Vagina (tissue), 2 donors: ENCODE measurements at places on chromosomes 11 and 22. TPM values are rescaled to one million over a fixed set of nuclear protein-coding genes. Genes with fewer than 3 reads are reported as not detected.

DNA sequence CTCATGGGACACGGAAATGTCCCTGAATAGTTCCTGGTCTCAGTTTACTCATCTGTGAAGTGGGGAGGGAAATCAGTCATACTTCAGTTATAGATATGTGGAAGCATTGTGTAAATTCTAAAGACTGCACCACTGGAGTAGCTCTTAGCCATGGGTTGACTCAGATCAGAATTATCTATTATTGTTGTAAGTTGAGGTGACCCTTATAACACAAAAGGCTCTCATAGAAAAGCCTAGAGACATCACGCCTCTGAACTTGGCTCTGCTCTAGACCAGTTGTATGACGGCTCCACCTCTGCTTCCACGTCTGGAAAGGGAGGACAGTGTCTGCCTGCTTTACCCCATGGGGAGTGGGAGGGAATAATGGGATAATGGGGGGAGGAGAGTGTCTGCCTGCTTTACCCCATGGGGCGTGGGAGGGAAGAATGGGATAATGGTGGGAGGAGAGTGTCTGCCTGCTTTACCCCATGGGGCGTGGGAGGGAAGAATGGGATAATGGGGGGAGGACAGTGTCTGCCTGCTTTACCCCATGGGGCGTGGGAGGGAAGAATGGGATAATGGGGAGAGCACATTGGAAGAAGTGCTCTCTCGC lies 98.2 kb downstream of the AMOTL1 start:
- no peak overlapping the region for H3K4me3 ChIP-seq
- peaks cover 69% of the 10 kb centered on the region for H3K36me3 ChIP-seq
- no peak overlapping the region for H3K27ac ChIP-seq

DNA sequence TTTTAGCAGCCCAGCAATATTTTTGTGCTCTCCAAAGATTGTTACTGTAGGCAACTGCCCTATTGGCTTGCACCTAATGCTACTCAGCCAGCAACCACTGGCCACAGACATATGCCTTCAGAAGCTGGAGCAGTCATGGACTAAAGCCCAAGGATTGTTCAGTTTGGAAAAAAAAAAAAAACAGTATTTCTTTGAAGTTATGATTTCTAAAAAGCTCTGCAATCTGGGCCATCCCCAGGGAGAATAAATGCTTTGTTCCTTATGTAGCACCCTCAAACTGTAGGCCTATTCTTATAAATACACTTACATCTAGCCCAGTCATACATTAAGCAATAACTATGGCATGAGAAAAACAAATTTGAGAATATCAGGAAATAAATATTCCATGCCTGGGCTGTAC lies 2190.5 kb upstream of the RAG2 start:
- no peaks in the 10 kb centered on the region for H3K36me3 ChIP-seq
- no peaks in the 10 kb centered on the region for H3K4me1 ChIP-seq
- no peak overlapping the region for H3K27ac ChIP-seq
- H3K4me3 ChIP-seq = no peak overlapping the region
- no peaks in the 10 kb centered on the region for H3K27me3 ChIP-seq
- no peak for DNase-seq

- H3K27me3 ChIP-seq = no peaks in the 10 kb centered on the region
- peaks cover 25% of the 10 kb centered on the region for H3K4me1 ChIP-seq
- no peaks in the 10 kb centered on the region for H3K36me3 ChIP-seq
- DNase-seq = no peak
These were observed 17.5 kb downstream of the MACROD1 start for GRCh38 chr11:64148226-64148916.

DNA sequence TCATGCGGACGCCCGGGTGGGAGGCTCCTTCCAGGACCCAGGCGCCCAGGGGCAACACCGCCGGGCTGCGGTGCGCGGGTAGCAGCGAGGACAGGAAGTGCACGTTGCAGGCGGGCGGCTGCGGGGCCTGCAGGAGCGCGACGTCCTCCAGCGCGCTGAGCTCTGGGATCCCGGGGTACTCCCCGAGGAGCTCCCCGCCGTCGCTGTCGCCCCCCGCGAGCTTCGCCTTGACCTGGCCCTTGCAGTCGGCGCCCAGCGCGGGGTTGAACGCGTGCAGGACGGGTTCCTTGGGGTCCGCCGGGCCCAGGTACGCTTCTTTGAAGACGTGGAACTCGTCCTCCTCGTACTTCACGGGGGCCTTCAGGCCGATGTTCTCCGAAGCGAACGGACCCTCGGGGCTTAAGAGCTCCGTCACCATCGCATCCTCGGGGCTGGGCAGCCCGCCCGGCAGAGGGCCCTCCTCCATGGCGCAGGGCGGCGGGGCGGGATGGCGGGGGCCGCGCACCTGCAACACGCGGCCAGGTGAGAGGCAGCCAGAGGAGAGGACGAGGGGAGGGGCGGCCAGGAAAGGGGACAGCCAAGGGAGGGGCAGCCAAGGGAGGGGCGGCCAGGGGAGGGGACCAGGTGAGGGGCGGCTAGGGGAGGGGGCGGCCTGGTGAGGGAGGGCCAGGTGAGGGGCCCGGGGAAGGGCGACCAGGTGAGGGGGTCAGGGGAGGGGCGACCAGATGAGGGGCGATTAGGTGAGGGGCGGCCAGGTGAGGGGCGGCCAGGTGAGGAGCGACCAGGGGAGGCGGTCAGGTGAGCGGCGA lies 921 bp downstream of the TESMIN start:
- no peak for DNase-seq
- H3K4me3 ChIP-seq = peak overlapping the region; percentile 42
- H3K27me3 ChIP-seq = no peaks in the 10 kb centered on the region
- no peaks in the 10 kb centered on the region for H3K36me3 ChIP-seq

DNA sequence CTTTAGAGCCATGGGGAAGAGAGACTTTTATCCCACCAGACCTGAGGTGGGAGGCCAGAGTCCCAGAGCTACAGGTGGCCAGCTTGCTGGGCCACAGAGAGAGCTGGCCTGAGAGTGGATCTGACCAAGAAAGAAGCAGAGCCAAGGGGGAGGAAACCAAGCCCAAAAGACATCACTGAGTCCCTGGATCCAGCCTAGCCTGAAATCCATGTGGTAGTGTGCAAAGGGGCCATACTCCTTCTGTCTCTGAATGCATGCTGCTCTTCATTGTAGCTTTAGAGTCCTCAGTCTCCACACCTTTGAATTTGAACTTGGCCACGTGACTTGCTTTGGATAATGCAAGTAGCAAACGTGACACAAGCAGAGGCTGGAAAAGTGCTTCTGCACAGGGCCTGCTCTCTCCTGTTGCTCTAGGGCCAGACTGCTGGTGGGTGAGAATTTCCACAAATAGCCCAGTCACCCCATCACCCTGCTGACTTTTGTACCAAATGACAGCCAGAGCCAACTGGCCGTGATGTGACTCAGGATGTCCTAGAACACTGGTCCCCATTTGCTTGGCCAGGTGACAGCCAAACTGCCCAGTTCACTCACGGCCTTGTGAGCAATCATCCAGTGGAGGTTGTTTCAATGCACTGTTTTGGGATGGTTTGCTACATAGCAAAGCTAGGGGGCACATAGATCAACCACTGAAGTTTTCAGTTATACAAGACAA lies 93.6 kb downstream of the DHCR7 start:
- no peak overlapping the region for H3K27ac ChIP-seq
- H3K4me1 ChIP-seq = no peaks in the 10 kb centered on the region
- H3K4me3 ChIP-seq = no peak overlapping the region

DNA sequence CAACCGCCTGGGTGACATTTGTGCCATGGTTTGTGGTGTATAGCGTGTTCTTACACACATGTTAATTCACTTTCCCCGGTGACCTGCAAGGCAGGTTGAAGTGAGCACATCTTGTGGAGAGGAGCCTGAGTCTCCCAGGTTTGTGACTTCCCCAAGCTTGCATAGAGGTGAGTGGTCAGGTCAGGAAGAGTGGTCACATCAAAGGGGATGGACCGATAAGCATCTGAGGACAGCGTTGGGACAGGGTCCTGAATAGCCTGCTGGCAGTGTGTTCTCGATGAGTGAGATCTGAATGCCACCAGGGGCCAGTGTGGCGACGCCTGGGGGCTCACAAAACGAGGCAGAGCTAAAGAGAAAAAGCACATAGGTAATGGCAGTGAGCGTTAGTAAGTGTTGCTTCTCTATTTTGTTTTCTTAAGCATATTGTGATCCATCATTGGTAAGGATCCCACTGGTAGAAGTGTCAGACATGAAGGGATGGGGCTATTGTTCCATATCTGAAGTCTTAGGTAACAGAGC lies 154.6 kb downstream of the GRIK4 start:
- H3K27ac ChIP-seq = no peak overlapping the region
- H3K36me3 ChIP-seq = no peaks in the 10 kb centered on the region
- H3K4me1 ChIP-seq = no peaks in the 10 kb centered on the region
- no peak for DNase-seq
- no peak overlapping the region for H3K4me3 ChIP-seq

GRCh38 chr22:30228509-30229359 lies 17.8 kb downstream of the LIF start:
- no peaks in the 10 kb centered on the region for H3K4me1 ChIP-seq
- H3K27ac ChIP-seq = no peak overlapping the region
- H3K27me3 ChIP-seq = no peaks in the 10 kb centered on the region
- no peak for DNase-seq
- H3K4me3 ChIP-seq = no peak overlapping the region

- no peaks in the 10 kb centered on the region for H3K27me3 ChIP-seq
- DNase-seq = no peak
- no peak overlapping the region for H3K27ac ChIP-seq
- H3K36me3 ChIP-seq = no peaks in the 10 kb centered on the region
- H3K4me3 ChIP-seq = no peak overlapping the region
These were observed 761 bp upstream of the NXPE4 start for GRCh38 chr11:114596175-114596919.

- H3K36me3 ChIP-seq = no peaks in the 10 kb centered on the region
- H3K27ac ChIP-seq = no peak overlapping the region
- no peak overlapping the region for H3K4me3 ChIP-seq
These were observed 155.2 kb upstream of the GRK3 start for GRCh38 chr22:25409240-25409639.

DNA sequence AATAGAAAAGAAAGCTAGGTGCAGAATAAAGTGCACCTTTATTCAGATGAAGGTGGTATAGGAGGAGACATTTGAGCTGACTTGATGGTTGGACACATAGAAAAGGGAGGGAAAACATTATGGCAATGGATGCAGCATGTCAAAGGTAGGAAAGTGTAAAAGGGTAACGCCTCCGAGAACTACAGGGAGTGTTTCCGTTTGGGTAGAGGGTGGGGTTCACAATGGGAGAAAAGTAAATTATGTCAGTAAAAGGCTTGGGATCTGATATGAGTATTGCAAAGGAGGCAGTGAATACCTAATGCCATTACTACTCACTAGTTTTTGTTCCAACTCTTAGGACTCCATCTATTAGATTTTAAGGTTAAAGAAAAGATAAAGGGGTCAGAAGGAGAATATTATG lies 59.5 kb downstream of the FAT3 start:
- H3K4me1 ChIP-seq = no peaks in the 10 kb centered on the region
- no peak for DNase-seq
- no peaks in the 10 kb centered on the region for H3K27me3 ChIP-seq
- H3K27ac ChIP-seq = no peak overlapping the region

DNA sequence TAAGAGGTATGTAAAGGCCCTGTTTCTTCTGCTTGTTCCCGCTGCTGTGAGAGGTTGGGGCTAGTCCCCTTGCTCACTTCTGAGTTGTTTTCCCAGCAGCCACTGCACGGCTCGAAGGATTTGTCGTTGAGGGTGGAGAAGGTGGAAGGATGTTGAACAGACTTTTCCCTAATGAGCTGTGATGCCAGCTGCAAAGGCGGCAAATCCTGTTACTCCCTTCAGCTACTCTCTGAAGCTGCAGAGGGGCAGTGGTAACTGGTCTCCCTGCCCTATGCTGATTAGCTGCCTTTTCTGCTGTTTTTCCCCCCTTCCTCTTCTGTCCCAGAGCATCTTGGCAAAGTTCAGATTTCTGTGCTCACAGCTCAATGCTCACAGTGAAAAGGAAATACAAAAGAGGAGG lies 90.4 kb upstream of the SLC25A18 start:
- H3K27ac ChIP-seq = no peak overlapping the region
- no peak overlapping the region for H3K4me3 ChIP-seq
- no peaks in the 10 kb centered on the region for H3K27me3 ChIP-seq

DNA sequence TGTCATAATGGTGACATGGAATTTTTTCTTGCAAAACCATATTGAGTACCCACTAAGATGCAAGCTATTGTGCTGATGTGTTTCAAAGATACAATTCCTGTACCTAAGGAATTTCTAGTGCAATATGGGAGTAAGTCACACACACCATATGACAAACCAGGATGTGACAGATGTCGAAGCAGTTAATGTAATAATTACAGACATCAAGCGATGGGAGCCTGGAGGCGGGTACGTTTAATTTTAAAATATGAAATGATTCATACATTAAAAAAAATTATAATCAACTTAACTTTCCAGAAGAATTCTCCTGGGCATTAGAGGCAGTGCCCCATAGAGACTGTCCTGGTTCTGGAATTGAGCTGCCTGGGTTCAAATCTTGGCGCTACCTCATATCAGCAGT lies 6.0 kb downstream of the SYCE3 start:
- no peaks in the 10 kb centered on the region for H3K27me3 ChIP-seq
- H3K27ac ChIP-seq = no peak overlapping the region
- no peaks in the 10 kb centered on the region for H3K36me3 ChIP-seq
- no peak for DNase-seq
- no peak overlapping the region for H3K4me3 ChIP-seq
- no peaks in the 10 kb centered on the region for H3K4me1 ChIP-seq

GRCh38 chr11:98183034-98183433 lies 837.7 kb upstream of the CNTN5 start:
- H3K4me3 ChIP-seq = no peak overlapping the region
- H3K4me1 ChIP-seq = no peaks in the 10 kb centered on the region
- DNase-seq = no peak
- H3K36me3 ChIP-seq = no peaks in the 10 kb centered on the region

DNA sequence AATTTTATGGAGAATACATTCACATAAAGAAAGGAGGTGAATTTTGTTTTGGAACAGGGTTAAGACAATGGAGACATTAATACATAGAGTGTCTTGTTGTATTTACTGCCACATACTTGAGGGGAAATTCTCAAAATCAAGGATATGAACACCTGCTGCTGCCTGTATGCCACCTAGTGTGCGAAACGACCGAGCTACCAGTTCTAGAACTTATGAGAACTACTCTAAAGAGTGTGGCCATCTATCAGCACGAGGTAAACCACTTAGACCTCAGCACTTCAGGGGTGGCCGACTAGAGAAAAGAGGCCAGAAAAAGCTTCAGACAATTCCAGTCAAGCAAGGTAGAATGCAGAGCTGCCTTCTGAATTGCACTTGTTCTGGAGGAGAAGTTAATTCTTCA lies 1.5 kb upstream of the AGBL2 start:
- no peaks in the 10 kb centered on the region for H3K36me3 ChIP-seq
- no peak overlapping the region for H3K27ac ChIP-seq
- no peak overlapping the region for H3K4me3 ChIP-seq
- no peak for DNase-seq
- H3K4me1 ChIP-seq = peaks cover 6% of the 10 kb centered on the region
- no peaks in the 10 kb centered on the region for H3K27me3 ChIP-seq

- no peak for DNase-seq
- no peaks in the 10 kb centered on the region for H3K36me3 ChIP-seq
- no peak overlapping the region for H3K4me3 ChIP-seq
- no peaks in the 10 kb centered on the region for H3K27me3 ChIP-seq
These were observed 11.1 kb upstream of the PHLDA2 start for GRCh38 chr11:2940147-2940920.

Gene FGF3
- total RNA-seq = not detected

Gene CSNK2A3
- 1.2 TPM for total RNA-seq

Gene TRIM49
- total RNA-seq = not detected

Gene EXPH5
- total RNA-seq = 16.7 TPM

Gene MPZL2
- 165 TPM for total RNA-seq

Gene SNX32
- total RNA-seq = 1.5 TPM

Gene OR51E1
- 0.25 TPM for total RNA-seq

Gene TRIM51
- total RNA-seq = not detected

Gene HOATZ
- not detected for total RNA-seq

Gene MMP10
- total RNA-seq = not detected
